Ovary (tissue), 10 donors: ENCODE measurements at places on chromosomes 1 and 21.

- DNase-seq = no peak
These were observed 667.3 kb downstream of the NPHP4 start for GRCh38 chr1:5324883-5325282.

DNA sequence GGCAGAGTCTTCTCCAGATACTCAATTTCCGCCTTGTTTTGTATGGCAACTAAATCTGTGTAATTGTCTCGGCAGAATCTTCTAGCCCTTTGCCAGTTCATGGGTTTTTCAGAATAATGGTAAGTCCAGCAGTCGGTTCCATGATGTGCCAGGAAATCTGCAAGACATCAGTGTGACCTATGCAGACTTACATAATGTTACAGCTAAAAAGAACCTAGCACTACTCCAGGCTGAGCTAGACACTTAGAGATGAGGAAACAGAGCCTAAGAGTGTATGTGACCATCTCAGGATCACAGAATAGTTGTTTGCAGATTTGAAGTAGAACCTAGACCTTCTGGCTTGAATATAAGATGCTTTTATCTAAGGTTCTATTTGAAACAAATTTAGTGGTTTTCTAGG is 2.8 kb downstream of the SELL start:
- no peak for DNase-seq

- DNase-seq = no peak
These were observed 66.8 kb downstream of the TTC3 start for GRCh38 chr21:37139902-37140301.

- DNase-seq = peak; percentile 62
These were observed 29.8 kb upstream of the ZBTB21 start for GRCh38 chr21:42039911-42040351.

GRCh38 chr1:155983191-155984024 is 5.1 kb upstream of the ARHGEF2 start:
- peak; percentile 74 for DNase-seq

GRCh38 chr1:198902655-198903054 is 263.8 kb downstream of the PTPRC start:
- no peak for DNase-seq

- DNase-seq = no peak
These were observed 790 bp upstream of the MATN1 start for GRCh38 chr1:30724175-30724574.

DNA sequence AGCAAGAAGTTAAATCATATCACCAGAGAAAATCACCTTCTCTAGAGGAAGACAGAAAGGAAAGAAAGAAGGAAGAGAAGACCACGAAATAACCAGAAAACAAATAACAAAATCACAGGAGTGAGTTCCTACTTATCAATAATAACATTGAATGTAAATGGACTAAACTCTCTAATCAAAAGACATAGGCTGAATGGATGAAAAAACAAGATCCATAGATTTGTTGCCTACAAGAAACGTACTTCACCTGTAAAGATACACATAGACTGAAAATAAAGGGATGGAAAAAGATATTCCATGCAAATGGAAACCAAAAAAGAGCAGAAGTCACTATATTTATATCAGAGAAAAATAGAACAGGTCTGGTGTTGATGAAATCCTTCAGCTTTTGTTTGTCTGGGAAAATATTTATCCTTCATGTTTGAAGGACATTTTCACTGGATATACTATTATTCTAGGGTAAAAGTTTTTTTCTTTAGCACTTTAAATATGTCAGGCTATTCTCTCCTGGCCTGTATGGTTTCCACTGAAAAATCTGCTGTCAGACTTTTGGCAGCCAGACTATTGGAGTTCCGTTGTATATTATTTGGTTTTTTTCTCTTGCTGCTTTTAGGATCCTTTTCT is 202.5 kb upstream of the DUSP10 start:
- no peak for DNase-seq

DNA sequence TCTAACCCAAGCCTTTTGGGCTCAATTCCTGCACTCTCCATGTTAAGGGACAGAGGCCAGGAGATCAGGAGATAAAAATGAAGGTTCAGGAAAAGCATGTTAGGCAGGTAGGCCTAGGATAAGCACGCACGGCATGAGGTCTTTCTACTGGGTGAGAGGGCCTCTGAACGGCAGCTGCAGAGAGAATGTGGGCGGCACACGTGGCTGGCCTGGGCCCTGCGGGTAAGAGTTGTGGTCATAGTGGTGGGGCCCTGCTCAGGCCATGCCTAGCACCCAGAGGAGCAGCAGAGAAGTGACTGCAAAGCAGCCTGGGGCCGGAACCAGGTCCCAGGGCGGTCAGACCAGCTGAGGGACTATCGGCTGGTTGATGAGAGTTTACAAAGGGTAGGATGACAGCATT is 7.5 kb upstream of the FOXO6 start:
- DNase-seq = no peak

- peak; percentile 23 for DNase-seq
These were observed at the start of gene IL22RA1 for GRCh38 chr1:24142546-24143534. Gene IL22RA1, minus strand, starts transcription at chr1:24143140. Its CDS starts 58 bp downstream, at chr1:24143082.

DNA sequence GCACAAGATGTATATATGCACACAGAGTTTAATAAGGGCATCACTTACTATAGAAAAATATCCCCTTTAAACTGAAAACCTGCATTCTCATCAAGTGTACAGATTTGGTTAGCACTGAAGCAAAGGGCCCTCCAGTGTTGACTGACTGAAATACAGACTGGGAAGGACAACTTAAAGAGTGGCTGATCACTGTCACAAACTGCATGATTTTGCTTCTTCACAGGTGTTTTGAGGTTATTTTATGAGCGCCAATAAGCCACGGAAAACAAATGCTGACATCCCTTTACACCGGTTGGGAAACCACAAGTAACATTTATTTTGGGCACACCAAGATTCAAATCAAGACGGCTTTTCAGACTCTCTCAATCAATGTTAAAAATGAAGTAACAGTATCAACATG is 30.9 kb upstream of the RAP1GAP start:
- DNase-seq = no peak
